ENCODE measurements at places on chromosomes 2 and 18.

GRCh38 chr2:201833781-201834180, 27.4 kb downstream of the CDK15 start:
- DNase-seq: no peak

DNA sequence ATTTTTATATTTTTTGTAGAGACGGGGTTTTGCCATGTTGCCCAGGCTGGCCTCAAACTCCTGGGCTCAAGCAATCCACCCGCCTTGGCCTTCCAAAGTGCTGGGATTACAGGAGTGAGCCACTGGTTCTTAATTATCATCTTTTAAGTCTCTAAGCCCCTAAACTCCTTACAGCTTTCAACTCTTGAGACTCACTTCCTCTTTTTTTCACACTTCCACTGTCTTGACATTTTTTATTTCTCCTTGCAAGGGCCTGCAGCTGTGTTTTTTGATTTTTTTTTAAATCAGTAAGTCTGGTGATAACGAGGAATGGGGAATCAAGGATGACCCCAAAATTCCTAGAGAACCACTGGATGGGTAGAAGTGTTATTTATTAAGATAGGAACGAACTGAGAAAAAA, 8.6 kb upstream of the ABCB11 start:
- no peak for DNase-seq

DNA sequence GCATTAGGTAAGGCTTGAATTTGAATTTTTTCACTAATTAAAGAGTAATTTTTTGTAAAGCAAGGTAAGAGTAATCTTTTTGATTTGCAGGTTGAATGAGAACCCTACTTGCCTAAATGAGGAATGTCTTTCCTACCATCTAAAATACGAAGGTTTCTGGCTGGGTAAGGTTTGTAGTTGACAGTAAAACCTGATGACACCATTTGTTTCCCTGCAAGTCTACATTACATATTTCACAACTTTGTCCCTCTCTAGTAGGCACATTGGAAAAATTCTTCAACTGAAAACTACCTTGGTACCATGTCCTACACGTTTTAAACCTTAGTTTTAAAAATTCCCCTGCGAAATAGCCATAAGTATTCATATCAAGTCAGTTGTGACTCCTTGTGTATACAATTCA, 9.4 kb downstream of the HNRNPA3 start:
- no peak for DNase-seq

GRCh38 chr2:70779491-70779890, 11.0 kb downstream of the FIGLA start:
- DNase-seq: no peak

- DNase-seq: no peak
Observed at GRCh38 chr2:3754280-3754679, 50.9 kb downstream of the DCDC2C start.

- no peak for DNase-seq
Observed at GRCh38 chr2:101679801-101680487, 17.6 kb upstream of the MAP4K4 start.
